ENCODE measurements at places on chromosomes 12 and 14. TPM values are rescaled to one million over a fixed set of nuclear protein-coding genes. Genes with fewer than 3 reads are reported as not detected.

GRCh38 chr14:94992046-94992445 is 165.3 kb downstream of the DICER1 start:
- no peak for DNase-seq
- peaks cover 2% of the 10 kb centered on the region for H3K27me3 ChIP-seq
- H3K4me3 ChIP-seq = no peak overlapping the region
- H3K27ac ChIP-seq = no peak overlapping the region
- H3K4me1 ChIP-seq = no peaks in the 10 kb centered on the region

GRCh38 chr12:21934173-21934572 is 7.1 kb downstream of the ABCC9 start:
- no peak overlapping the region for H3K27ac ChIP-seq
- no peaks in the 10 kb centered on the region for H3K27me3 ChIP-seq
- no peak for DNase-seq
- no peaks in the 10 kb centered on the region for H3K36me3 ChIP-seq

The DYNC1H1 gene
- 276 TPM for total RNA-seq

The PLCZ1 gene
- not detected for total RNA-seq

GRCh38 chr12:47346251-47347019 is 266.7 kb upstream of the AMIGO2 start:
- no peak overlapping the region for H3K4me3 ChIP-seq
- H3K36me3 ChIP-seq = no peaks in the 10 kb centered on the region
- peaks cover 11% of the 10 kb centered on the region for H3K4me1 ChIP-seq
- no peak overlapping the region for H3K27ac ChIP-seq
- no peak for DNase-seq

DNA sequence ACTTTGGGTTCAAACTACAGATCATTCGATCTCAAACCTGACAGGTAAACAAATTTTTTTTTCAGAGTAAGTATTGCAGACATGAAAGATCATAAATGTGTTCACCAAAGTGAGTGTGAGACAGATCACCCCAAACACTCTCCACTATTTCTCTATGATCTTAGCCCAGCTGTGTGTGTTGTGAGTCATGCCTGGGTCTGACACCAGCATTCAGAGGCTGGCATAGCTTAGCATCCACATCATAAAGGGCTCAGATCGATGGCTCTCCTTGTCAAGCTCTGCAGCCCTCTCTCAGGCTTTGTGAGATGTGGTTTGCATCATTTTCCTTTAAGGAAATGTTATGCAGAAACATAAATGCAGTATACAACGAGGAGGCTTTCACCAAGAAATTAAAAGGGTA is 164.9 kb downstream of the ETV6 start:
- no peaks in the 10 kb centered on the region for H3K27me3 ChIP-seq
- DNase-seq = no peak
- H3K4me3 ChIP-seq = no peak overlapping the region
- no peak overlapping the region for H3K27ac ChIP-seq

- peaks cover 25% of the 10 kb centered on the region for H3K4me1 ChIP-seq
- H3K36me3 ChIP-seq = no peaks in the 10 kb centered on the region
- no peak overlapping the region for H3K4me3 ChIP-seq
Observed at GRCh38 chr12:113207613-113208040, 13.6 kb upstream of the TPCN1 start.

The MYF6 gene
- total RNA-seq = not detected

The NTN4 gene
- 0.55 TPM for total RNA-seq

DNA sequence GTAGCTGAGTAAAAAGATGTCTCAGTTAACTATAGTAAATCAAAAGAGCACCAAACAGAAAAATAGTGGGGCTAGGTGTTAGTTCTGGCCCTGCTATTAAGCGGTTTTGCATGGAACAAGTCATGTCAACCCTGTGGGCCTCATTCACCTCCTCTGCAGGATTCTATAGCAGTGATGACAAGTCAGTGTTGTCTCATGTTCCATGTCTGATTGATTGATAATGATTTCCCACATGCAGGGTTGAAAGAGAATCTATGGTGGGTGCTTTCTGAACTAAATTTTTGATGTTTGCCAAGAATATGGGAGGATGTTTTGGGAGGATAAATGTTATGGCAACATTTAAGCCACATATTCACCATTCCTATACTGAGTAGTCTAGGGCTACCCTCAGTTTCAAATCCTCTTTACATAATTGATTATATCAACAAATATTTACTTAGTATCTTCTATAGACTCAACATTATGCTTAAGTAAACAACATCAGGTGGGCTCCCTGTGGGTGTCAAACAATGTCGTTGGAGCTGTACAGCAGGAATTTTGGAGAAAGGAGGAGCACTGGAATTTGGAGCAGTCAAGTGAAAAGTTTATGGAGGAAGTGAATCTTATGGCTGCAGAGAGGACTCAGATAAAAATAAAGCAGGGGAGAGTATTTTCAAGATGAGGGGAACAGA is 48.6 kb downstream of the IRAK3 start:
- H3K4me1 ChIP-seq = peaks cover 3% of the 10 kb centered on the region
- no peak for DNase-seq
- no peak overlapping the region for H3K4me3 ChIP-seq
- H3K36me3 ChIP-seq = no peaks in the 10 kb centered on the region
- H3K27ac ChIP-seq = no peak overlapping the region

Measured in T-cell (primary cell).